Osteocyte (in vitro differentiated cells): ENCODE measurements at places on chromosomes 6 and 20.
A peak's percentile ranks its signal among the peaks of the same experiment; 100 is the strongest.

DNA sequence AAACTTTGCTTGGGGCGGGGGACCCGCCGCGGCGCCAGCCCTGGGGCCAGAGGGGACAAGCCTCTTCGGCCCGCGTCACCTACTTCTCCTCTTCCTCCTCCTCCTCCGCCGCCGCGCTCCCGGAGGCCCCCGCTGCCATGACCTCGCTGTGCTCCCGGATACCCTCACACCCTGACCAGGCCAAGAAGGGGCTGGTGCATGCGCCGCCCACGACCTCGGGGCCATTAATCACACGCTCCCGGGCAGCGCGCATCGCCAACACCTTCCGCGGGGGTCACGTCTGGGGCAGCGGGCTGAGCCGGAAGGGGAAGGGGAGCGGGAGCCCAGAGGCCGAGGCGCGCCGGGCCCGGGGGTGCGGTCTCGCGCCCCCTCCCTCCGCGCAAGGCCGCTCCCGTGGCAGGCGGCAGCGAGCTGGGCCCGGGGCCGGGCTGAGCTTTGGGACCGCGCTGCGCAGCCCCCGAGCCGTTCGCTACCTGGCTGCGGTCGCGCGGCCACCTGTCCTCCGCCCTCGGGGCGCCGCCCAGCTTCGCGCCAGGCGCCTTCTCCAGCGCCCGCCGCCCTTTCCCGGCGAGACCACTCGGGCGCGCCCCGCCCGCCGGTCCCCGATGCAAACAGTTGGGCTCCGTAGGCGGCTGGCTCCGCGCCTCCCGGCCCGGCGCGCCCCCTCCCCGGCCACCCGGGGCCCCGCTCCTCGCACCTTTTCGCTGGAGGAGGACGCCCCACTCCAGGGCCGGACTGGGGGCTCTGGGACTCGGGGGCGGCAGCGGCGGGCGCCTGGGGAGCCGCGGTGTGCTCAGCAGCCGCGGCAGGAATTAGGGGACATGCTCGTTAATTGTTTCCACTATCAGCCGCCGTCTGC, 575 bp upstream of the CNR1 start:
- no peak for DNase-seq
- peaks cover 4% of the 10 kb centered on the region for H3K36me3 ChIP-seq
- no peak overlapping the region for H3K27ac ChIP-seq
- H3K27me3 ChIP-seq, result peaks cover 67% of the 10 kb centered on the region
- H3K4me1 ChIP-seq, result peaks cover 9% of the 10 kb centered on the region

- no peak overlapping the region for H3K4me3 ChIP-seq
- H3K4me1 ChIP-seq, result peaks cover 38% of the 10 kb centered on the region
- no peaks in the 10 kb centered on the region for H3K36me3 ChIP-seq
- H3K27ac ChIP-seq, result peak overlapping the region; percentile 48
- no peak for DNase-seq
- no peaks in the 10 kb centered on the region for H3K27me3 ChIP-seq
These were observed 269.6 kb downstream of the ARID1B start for GRCh38 chr6:157046776-157047175.

- no peak overlapping the region for H3K4me3 ChIP-seq
- no peaks in the 10 kb centered on the region for H3K27me3 ChIP-seq
- H3K27ac ChIP-seq, result peak overlapping the region; percentile 31
- H3K36me3 ChIP-seq, result no peaks in the 10 kb centered on the region
These were observed 386.8 kb upstream of the JAG1 start for GRCh38 chr20:11060423-11061185.

DNA sequence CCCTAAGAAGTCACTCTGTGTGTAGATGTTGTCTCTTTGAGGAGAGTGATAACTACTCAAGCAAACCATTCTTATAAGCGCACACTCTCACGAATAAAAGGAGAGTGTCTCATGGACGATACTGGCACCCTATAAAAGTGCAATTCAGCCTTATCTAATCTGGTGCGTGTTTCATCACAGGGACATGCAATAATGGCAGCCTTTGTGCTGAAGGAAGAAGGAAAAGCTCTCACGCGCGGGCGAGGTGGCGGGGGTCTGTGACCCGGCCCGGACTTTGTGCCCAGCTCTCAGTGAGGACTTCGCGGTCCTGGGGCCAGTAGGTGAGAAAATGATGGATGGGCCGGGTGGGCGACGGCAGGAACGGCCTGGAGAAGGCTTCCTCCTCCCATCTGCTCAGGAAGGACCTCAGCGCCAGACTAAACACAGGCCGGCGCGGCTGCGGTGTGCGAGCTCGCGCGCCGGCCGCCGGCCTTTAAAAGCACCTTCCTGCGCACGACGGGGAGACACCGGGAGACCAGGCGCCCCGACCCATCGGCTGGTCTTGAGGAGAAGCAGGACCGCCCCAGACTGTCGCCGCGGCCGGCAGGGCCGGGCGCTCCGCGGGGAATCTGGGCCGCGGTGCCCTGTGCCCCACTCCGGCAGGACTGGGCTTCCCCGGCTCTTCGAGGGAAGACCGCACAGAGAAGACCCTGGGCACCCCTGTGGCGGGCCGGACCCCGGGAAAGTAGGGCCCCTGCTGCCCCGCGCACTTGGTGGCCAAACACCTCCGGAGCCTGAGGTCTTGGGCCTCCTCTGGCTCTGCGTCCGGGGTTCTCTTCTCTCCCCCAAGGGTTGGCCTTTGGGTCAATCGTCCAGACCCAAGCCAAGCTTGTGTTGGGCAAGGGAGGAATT, 8.3 kb upstream of the FOXC1 start:
- no peak overlapping the region for H3K27ac ChIP-seq
- no peak for DNase-seq
- H3K4me1 ChIP-seq, result peaks cover 23% of the 10 kb centered on the region
- no peak overlapping the region for H3K4me3 ChIP-seq

GRCh38 chr6:144867761-144868160, 582.6 kb downstream of the UTRN start:
- H3K27ac ChIP-seq, result no peak overlapping the region
- peaks cover 6% of the 10 kb centered on the region for H3K4me1 ChIP-seq
- DNase-seq, result no peak
- peaks cover 2% of the 10 kb centered on the region for H3K36me3 ChIP-seq

GRCh38 chr20:55919319-55919718, 86.0 kb downstream of the CBLN4 start:
- no peaks in the 10 kb centered on the region for H3K36me3 ChIP-seq
- DNase-seq, result no peak
- no peak overlapping the region for H3K4me3 ChIP-seq
- no peak overlapping the region for H3K27ac ChIP-seq
- no peaks in the 10 kb centered on the region for H3K27me3 ChIP-seq

DNA sequence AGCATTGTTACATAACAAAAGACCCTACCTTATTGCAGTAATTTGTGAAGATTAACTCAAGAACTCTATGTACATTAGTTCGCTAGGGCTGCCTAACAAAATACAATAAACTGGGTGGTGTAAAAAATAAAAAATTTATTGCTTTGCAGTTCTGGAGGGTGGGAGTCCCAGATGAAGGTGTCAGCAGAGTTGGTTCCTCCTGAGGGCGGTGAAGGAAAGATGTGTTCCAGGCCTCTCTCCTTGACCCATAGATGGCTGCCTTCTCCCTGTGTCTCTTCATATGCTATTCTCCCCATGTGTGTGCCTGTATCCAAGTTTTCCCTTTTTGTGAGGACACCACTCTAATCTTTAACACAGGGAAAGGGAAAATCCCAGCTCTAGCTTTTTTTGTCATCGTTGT, 305 bp upstream of the VNN1 start:
- no peaks in the 10 kb centered on the region for H3K4me1 ChIP-seq
- no peak overlapping the region for H3K27ac ChIP-seq
- no peak overlapping the region for H3K4me3 ChIP-seq
- DNase-seq, result no peak
- no peaks in the 10 kb centered on the region for H3K36me3 ChIP-seq

DNA sequence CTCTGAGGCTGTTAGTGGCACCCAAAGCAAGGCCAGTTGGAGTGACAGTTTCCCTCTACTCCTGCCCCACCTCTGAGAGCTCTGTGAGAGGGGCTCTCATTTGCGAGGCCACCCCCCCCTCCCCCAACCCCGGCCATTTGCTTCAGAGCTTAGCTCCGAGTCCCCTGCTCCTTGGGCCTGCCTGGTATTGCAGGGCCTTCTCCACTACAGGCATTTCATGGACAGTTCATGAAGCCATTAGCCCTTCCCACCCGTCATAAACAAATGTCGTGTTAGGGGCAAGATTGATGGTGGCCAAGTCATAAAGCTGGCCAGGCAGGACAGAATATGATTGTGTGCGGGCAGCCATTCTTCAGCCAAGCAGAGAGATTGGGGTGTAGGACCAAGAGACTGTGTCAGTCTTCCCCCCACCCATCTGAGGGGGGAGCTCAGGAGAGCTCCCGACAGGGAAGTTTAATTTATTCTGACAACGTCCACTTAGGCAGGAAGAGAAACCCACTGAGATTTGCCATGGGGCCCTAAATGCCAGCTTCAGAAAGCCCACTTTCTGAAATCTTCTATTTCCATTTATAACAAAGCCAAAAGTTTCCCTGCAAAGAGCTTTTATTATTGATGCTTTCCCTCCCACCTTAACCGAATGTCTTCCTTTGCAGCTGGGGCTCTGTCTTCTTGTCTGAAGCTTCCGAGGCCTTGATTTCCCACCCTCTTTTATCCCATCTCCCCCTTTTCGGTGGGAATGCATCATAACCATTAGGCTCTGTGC, 7.2 kb downstream of the FOXC1 start:
- H3K4me3 ChIP-seq, result peak overlapping the region; percentile 83
- H3K27ac ChIP-seq, result peak overlapping the region; percentile 88
- H3K4me1 ChIP-seq, result peaks cover 44% of the 10 kb centered on the region
- H3K36me3 ChIP-seq, result peaks cover 31% of the 10 kb centered on the region

DNA sequence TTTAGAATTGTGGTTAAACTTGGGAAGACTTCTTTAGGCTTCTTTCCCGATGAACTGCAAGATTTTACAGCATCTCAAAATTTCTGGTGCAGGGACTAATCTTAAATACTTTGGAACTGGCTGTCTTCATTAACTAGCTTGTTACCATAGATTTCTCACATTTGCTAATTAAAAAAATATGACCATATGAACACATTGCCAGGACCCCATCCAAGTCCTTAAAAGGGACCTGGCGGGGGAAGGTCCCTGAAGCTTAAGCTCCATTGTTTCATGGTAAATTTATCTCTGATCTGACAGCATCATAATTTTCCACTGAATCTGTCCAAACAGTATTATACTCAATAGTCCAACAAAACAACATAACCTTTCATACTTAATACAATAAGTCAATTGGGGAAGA, 517.8 kb upstream of the FLRT3 start:
- no peaks in the 10 kb centered on the region for H3K4me1 ChIP-seq
- no peak overlapping the region for H3K4me3 ChIP-seq
- no peak overlapping the region for H3K27ac ChIP-seq
- H3K36me3 ChIP-seq, result no peaks in the 10 kb centered on the region
- no peak for DNase-seq
- H3K27me3 ChIP-seq, result peaks cover 2% of the 10 kb centered on the region

- peaks cover 9% of the 10 kb centered on the region for H3K4me1 ChIP-seq
- no peak for DNase-seq
- no peaks in the 10 kb centered on the region for H3K36me3 ChIP-seq
- H3K4me3 ChIP-seq, result no peak overlapping the region
- no peak overlapping the region for H3K27ac ChIP-seq
These were observed 22.3 kb upstream of the KCNK16 start for GRCh38 chr6:39344821-39345280.

GRCh38 chr6:129206821-129207220, 323.9 kb downstream of the LAMA2 start:
- H3K27ac ChIP-seq, result no peak overlapping the region
- peaks cover 7% of the 10 kb centered on the region for H3K27me3 ChIP-seq
- no peak for DNase-seq
- peaks cover 13% of the 10 kb centered on the region for H3K4me1 ChIP-seq

DNA sequence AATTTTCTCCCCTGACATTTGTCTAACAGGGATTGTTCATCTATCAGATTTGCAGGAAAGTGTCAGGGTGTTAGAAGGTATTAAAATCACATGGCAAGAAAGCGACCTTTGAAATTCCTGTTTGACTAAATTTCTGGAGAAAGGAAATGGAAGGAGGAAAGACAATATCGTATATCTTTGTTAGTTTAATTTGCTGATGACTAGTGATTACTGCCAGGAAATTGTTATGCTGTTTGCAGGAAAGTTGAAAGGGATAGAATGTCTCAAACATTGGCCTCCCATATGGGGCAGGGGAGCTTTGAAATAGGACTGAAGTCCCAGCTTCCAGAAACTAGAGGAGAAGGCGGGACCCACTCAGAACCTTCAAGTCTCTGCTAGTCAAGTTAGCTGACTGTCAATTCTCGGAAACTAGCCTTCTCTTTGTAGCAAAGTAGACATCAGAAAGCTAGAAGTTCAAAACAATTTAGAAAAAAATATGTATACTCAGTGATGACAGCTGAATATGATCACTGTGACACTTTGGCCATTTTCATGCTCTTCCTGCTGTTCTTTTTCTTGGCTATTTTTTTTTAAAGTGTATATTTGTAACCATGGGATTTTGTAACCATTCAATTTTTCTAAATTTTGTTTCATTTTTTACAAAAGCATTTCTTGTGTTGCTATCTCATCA, 53.4 kb upstream of the RALGAPA2 start:
- H3K27ac ChIP-seq, result no peak overlapping the region
- no peaks in the 10 kb centered on the region for H3K36me3 ChIP-seq
- H3K27me3 ChIP-seq, result peaks cover 2% of the 10 kb centered on the region
- no peak overlapping the region for H3K4me3 ChIP-seq
- no peak for DNase-seq

- no peaks in the 10 kb centered on the region for H3K27me3 ChIP-seq
- H3K4me1 ChIP-seq, result peaks cover 11% of the 10 kb centered on the region
- DNase-seq, result no peak
- H3K27ac ChIP-seq, result no peak overlapping the region
These were observed 55.6 kb downstream of the FRK start for GRCh38 chr6:116004841-116005815.

GRCh38 chr6:31008165-31008564, 2.1 kb upstream of the MUC22 start:
- no peak for DNase-seq
- H3K4me1 ChIP-seq, result peaks cover 14% of the 10 kb centered on the region
- no peaks in the 10 kb centered on the region for H3K36me3 ChIP-seq
- H3K27me3 ChIP-seq, result peaks cover 12% of the 10 kb centered on the region
- H3K27ac ChIP-seq, result no peak overlapping the region
- H3K4me3 ChIP-seq, result no peak overlapping the region

DNA sequence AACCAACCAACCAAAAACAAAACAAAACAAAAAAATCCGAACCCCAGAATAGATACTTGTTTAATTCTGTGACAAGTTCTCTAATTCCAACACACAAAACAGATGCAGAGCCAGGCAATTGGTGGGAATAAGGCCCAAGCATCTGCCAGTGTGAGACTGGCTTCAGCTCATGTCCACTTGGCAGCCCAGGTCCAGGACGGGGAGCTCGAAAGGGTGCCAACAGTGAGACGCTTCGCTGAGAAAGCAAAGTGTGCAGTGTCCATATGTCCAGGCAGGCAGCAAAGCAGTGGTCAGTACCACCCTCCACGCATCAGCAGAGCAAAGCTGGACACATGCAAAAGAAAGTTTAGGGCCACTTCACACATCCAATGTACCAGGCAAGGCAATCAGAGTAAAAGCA, 102.9 kb downstream of the RALGAPA2 start:
- H3K4me3 ChIP-seq, result no peak overlapping the region
- H3K36me3 ChIP-seq, result peaks cover 14% of the 10 kb centered on the region
- H3K27me3 ChIP-seq, result no peaks in the 10 kb centered on the region
- DNase-seq, result no peak

GRCh38 chr6:21800948-21801438, 207.4 kb downstream of the SOX4 start:
- peak overlapping the region; percentile 35 for H3K27ac ChIP-seq
- H3K36me3 ChIP-seq, result no peaks in the 10 kb centered on the region
- no peaks in the 10 kb centered on the region for H3K27me3 ChIP-seq
- no peak overlapping the region for H3K4me3 ChIP-seq
- H3K4me1 ChIP-seq, result peaks cover 13% of the 10 kb centered on the region
